ENCODE measurements at places on chromosomes 13 and 19. TPM values are rescaled to one million over a fixed set of nuclear protein-coding genes. Genes with fewer than 3 reads are reported as not detected.
A peak's percentile ranks its signal among the peaks of the same experiment; 100 is the strongest.

The ZNF616 gene
- 4.0 TPM for total RNA-seq

DNA sequence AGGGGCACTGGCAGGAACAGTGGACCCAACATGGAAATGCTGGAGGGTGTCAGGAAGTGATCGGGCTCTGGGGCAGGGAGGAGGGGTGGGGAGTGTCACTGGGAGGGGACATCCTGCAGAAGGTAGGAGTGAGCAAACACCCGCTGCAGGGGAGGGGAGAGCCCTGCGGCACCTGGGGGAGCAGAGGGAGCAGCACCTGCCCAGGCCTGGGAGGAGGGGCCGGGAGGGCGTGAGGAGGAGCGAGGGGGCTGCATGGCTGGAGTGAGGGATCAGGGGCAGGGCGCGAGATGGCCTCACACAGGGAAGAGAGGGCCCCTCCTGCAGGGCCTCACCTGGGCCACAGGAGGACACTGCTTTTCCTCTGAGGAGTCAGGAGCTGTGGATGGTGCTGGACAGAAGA lies 4.1 kb downstream of the KLK2 start:
- DNase-seq: no peak

The SPRED3 gene
- under 0.01 TPM for total RNA-seq

- no peak for DNase-seq
Measured at GRCh38 chr13:73722120-73722519, 412.1 kb downstream of the KLF12 start.

DNA sequence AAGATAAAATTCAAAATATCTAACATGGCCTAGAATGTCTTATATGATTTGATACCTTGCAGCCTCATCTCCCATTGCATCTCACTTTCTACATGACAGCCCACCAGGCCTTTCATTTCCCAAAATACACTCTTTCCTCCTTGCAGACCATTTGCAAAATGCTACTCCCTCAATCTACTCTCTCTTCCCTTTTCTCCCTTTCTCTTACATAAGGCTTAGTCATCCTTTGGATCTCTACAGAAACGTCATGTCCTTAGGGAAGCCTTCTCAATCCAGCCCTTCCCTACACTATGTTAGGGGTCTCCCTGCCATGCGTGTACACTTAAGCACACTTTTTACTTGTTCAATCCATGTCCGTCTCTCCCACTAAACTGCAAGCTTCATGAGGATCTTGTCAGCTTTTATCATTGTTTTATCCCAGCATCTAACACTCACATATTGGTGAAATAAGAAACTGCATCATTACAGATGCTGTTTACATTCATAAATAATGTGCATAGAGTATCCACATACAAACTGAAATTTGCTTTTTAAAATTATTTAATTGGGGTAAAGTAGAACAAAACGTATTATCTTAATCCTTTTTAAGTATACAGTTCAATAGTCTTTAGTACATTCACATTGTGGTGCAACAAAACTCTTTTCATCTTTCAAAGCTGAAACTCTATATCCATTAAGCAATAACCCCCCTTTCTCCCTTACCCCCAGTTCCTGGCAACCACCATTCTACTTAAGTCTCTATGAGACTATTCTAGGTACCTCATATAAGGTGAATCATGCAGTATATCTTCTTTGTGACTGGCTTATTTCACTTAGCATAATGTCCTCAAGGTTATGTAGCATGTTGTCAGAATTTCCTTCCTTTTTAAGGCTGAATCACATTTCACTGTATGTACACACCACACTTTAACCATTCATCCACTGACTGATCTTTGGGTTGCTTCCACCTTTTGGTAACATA lies 11.5 kb upstream of the WBP4 start:
- peak; percentile 25 for DNase-seq

- DNase-seq: no peak
Measured at GRCh38 chr19:18650468-18651041, 13.7 kb downstream of the KLHL26 start.

DNA sequence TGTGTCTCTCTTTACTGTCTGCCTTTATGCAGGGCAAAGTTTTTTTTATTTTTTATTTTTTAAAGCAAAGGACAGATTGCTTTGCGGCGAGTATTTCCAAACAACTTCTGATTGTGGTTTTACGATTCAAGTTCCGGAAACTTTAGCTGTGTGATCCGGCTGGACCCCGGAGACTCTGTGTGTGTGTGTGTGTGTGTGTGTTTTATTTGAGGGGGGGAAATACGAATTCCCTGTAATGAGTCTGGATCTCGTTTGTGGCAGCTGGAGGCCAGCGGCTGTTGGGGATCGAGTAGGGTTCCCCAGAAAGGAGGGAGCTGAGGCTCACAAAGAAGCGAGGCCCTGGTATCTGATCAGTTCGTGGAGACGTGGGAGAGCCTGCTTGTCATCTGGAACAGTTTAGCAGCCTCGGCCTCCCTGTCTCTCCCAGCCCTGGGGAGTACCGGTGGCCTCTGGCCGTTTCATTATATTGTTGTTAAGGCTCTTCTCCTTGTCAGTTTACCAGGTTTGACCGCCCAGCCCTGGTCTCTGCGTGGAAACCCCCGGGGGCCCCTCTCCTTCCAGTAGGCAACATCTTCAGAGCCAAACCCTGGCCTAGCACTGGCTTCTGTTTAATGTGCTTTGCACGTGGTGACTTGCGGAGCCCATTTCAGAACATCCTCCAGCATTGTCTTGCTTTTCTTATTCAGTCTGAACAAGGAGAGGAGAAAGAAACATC lies 1.3 kb downstream of the FARP1 start:
- peak; percentile 65 for DNase-seq

DNA sequence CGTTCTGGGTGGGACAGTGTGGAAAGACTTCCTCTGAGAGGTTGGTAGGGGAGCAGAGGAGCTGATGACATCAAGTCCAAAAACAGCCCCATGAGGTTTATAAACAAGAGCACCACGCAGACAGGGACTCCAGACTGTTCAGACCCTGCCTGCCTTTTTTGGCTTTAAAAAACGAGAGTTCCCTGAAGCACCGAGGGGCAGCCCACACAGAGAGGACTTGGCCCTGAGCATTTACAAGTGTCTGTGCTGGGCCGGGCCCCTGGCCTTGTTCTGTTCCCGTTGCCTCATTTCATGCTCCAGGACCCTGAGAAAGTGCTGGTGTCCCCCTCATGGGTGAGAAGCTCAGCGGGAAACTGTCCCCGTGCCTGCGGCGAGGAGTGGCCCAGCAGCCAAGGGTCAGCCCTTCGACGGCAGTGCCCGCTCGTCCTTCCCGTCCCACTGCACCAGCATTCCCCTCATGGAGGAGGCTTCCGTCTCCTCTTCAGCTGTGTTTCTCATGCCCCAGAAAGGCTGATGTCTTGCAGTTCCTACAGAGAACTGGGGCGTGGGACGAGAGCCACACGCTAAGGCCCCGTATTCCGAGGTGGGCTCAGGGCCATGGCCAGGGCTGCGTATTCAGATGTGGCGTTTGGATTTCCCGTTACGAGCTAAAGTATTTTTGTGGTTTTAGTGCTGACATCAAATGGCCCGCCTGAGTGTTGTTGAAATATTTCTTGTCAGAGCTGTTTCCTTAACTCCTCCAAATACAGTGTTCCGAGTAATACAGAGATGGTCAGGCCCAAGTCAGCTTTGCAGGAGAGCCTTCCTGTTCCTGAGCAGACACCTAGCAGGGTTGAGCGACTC lies 93.5 kb downstream of the ATP11A start:
- DNase-seq: no peak

GRCh38 chr13:42498521-42498920 lies 75.4 kb upstream of the TNFSF11 start:
- DNase-seq: no peak

DNA sequence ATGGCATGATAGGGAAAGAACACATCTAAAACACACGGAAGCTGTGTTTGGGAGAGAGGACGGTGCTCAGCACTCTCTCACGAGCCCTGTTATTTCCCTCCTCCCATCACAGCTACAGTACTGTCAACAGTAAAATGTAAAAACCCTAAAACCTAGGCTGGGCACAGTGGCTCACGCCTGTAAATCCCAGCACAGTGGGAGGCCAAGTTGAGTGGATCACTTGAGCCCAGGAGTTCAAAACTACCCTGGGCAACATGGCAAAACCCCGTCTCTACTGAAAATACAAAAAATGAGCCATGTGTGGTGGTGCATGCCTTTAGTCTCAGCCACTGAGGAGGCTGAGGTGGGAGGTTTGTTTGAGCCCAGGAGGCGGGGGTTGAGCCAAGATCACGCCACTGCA lies 54.8 kb downstream of the FOXO1 start:
- DNase-seq: no peak
